ENCODE measurements at places on chromosomes 5 and 9.

- peak; percentile 58 for DNase-seq
Measured at GRCh38 chr9:3526165-3526996, 580 bp upstream of the RFX3 start.

DNA sequence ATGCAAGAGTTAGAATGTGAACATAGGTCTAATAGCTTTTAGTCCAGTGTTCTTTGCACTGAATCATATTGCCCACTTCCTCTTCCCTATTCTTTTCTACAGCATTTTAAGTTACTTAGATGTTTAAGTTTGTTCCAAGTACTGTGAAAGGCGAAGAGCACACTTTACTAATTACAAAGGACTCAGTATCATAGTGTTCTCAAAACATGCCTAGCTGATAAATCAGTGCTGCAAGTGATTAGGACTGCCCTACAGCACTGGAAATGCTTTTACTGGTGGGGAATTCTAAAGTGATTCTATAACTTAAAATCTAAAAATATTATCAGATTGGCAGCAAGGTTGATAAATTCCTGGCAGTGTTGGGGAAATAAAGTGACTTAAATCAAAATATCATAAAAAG, 177.9 kb upstream of the KCNN2 start:
- DNase-seq, result no peak

DNA sequence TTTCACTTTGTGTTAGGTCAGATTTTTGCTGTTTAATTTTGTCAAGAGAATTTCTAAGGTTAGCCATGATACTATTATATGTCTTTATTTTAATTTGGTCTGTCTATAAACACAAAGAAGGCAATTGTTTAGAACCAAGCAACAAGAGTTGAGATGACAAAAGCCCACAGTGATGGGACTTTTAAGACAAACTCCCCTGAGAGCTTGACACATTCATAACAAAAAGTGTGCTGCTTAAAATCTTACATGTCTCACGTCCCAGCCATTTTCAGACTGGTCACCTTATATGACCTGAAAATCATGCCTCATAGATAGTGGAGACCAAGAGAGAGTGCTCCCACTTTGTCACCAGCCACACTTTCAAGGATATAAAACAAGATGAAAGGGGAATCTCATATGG, 21.6 kb upstream of the NNT start:
- DNase-seq, result no peak

- no peak for DNase-seq
Measured at GRCh38 chr5:109849478-109850088, 159.9 kb downstream of the MAN2A1 start.

DNA sequence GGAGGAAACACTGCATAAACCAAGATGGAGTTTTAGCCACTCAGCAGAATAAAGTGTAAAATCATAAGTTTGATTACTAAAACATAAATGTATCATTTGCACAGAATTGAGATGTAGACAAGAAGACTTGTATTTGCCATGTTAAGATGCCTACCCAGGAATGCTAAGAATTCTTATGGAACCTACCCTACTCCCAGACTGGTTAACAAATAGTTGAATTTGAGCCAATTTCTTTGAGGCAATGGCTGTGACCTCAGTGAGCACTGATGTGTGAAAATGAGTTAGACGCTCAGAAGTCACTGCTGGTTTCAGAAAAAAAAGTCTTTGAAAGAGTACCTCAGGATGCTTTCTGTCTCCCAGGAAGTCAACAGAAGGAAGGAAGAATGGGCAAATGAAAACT, 95.6 kb downstream of the ESM1 start:
- no peak for DNase-seq

GRCh38 chr5:58496488-58496887, 5.3 kb downstream of the GAPT start:
- DNase-seq, result no peak

DNA sequence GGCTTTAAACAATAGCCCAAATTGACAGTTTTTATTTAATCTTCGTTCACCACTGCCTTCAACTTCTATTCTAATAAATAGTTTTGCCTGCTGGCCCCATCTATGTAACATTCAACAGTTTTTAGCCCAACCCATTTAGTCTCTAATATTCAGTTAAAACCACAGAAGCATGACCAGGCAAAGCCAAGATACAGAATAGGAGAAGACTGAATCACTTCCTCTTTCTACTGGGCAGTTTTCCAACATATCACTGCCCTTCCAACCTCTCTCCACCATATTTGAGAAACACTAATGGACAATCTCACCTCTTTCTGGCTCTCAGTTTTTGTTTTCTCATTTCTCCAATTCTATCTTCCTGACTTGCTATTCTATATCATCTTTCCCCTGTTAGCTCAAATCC, 352.9 kb downstream of the DNAH5 start:
- DNase-seq, result no peak

DNA sequence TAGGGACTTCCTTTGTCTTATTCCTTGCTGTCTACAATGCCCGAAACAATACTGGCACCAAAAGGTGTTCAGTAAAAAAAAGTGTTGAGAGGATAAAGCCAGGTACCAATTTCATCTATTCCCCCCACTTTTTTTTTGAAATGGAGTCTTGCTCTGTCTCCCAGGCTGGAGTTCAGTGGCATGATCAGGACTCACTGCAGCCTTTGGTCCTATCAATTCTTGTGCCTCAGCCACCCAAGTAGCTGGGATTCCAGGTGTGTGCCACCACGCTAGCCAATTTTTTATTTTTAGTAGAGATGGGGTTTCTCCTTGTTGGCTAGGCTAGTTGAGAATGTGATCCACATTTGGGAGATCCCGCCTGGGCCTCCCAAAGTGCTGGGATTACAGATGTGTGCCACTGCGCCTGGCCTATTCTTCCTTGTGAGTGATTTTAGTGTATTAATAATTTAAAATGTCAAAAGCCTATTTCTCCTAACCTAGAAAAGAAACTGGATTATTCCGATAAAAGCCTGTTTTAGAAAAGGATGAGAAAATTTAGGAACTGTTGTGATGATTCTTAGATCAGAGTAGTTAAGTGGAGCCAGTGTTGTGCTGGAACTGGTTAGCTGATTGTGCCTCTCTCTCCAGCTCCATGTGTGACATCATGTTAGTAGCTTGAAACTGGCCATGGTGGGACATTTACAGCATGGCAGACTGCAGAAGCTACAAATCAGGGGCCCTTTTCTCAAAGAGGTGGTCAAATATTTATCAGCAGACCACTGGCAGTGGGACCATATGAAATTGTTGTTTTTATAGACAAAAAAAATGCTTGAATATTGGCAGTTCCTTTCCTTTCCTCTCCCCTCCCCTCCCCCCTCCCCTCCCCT, 14.3 kb downstream of the CDC42SE2 start:
- DNase-seq, result no peak

- no peak for DNase-seq
Measured at GRCh38 chr5:5512543-5512942, 90.1 kb downstream of the ICE1 start.

- DNase-seq, result no peak
Measured at GRCh38 chr9:97447001-97447400, 35.1 kb downstream of the TDRD7 start.

DNA sequence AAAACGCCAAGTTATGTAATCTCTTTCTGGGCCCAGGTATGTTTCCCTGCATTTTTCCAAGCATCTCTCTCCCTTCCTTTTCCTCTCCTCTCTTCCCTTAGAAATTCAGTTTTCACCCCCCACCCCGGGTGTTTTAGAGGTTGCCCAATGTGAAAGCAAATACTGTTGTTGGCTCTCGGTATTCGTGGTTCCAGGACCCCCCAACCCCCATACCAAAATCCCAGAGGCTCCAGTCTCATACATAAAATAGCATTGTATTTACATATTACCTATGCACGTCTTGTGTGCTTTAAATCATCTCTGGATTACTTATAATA, 48.8 kb downstream of the ACER2 start:
- DNase-seq, result no peak

DNA sequence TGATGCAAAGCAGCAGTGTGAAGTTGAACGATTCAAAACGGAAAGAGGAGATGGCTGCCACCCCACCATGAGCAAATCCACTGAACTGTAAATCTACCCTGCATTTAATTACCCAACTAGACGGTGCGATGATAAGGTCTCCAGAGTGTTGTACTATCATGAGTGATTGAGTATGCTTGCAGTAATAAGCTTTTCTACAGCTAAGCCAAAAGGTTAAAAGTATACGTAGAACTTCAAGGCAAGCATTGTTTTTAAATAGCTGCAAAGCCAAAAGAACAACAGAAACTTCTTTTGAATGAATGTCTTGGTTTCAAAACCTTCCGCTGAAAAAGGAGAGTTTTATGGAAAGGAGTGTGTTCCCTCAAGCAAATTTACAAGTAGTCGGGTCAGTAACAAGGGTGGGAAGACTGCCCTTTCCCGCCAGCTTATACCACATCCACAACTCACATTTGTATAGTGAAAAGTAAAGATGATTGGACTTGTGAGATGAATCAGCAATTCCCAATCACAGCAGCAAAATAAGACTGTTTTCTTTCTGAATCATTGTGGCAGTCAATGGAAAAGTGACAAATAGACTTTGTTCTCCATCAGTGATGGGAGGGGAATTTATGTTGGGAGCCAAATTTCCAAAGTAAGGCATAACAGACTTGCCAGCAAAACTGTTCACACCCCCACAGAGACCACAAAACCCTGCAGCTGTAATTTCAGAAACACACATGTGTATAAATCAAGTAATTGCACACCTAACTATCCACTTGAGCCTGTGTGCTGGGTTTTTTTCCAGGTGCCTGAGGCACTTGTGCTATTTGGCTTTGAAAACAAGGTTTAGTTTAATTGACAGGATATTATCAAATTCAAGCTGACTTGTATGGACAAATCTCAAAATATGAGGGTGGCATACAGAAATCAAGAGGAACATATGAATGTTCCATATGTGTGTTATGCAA, 407.7 kb upstream of the GRAMD2B start:
- no peak for DNase-seq

GRCh38 chr9:113350107-113350661, 843 bp downstream of the BSPRY start:
- no peak for DNase-seq

GRCh38 chr5:151700820-151701219, 14.1 kb upstream of the SPARC start:
- no peak for DNase-seq

DNA sequence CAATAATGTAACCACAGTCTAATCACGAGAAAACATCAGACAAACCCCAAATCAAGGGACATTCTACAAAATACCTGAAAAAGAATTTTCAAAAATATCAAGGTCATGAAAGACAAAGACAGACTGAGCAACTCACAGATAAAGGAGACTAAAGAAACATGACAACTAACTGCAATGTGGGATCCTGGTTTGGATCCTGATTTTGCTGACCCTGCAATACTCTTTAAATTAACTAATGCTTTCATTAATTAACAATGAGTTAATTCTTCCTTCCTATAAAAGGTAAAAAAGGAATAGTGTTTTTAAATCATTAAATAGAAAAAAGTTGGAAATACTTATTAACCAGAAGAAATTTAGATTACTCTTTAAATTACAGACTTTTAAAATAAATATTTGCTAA, 103.6 kb downstream of the MLLT3 start:
- no peak for DNase-seq

- DNase-seq, result no peak
Measured at GRCh38 chr9:133728856-133729616, 9.1 kb downstream of the SARDH start.

DNA sequence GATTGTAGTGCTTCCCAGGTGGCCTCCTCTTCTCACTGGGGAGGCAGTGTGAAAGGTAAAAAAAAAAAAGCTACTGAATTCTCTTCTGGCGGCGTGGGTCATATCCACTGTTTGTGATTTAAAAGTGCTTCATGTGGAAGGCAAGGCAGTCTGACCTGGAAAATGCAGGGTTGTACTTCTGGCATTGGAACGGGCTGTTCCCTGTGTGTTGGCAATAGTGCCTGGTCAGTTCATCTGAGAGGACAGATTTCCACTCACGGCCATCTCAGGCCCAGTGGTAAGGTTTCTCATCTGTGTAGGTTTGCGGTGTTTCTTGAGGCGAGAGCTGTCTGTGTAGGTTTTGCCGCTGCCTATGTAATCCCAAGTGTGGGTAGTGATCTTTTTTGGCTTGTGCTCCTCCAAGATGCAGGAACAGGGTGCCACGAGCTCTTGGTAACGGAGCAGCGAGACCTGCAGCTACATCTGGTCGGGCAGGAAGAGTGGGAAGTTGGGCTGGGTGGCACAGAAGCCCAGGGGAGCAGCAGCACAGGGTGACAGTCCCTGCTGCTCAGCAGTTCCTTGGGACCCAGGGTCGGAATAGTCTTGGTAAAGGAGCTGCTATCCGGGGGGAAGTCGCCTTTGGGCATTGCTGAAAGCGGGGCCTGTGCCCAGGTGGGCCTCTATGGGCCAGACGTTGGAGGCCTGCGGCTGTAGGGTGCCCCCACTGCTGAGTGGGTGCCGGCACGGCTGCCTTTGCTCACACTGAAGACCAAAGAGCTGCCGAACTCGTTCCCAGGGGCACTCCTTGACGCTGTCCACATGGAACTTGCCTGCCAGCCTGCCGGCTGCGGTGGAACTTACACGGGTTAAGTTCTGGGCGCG, 11.2 kb downstream of the RCL1 start:
- DNase-seq, result no peak

DNA sequence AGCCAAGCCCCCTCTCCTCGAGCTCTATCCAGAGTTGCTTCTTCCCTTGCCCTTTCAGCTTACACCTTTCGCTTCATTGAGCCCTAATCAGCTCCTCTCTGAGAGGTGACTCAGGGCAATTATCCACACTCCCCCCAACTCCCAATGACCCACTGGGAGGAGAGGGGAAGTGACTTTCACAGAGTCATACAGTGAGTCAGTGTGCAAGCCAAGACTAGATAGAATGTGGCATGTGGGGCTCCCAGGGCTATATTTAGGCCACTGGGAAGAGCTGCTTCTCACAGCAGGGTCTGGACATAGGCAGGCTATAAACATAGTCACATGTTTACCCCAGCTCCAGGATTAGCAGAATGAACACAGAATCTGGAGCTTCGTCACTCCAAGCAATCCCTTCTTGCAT, 57.4 kb downstream of the NRG2 start:
- DNase-seq, result no peak

- no peak for DNase-seq
Measured at GRCh38 chr5:135243556-135244285, 155.3 kb downstream of the MACROH2A1 start.

GRCh38 chr9:136499935-136500910, 17.4 kb upstream of the SEC16A start:
- no peak for DNase-seq

GRCh38 chr9:74496819-74497747, at the start of gene RORB:
RORB (plus strand) TSS chr9:74497335; CDS start chr9:74497977, 642 bp downstream.
- DNase-seq, result no peak

DNA sequence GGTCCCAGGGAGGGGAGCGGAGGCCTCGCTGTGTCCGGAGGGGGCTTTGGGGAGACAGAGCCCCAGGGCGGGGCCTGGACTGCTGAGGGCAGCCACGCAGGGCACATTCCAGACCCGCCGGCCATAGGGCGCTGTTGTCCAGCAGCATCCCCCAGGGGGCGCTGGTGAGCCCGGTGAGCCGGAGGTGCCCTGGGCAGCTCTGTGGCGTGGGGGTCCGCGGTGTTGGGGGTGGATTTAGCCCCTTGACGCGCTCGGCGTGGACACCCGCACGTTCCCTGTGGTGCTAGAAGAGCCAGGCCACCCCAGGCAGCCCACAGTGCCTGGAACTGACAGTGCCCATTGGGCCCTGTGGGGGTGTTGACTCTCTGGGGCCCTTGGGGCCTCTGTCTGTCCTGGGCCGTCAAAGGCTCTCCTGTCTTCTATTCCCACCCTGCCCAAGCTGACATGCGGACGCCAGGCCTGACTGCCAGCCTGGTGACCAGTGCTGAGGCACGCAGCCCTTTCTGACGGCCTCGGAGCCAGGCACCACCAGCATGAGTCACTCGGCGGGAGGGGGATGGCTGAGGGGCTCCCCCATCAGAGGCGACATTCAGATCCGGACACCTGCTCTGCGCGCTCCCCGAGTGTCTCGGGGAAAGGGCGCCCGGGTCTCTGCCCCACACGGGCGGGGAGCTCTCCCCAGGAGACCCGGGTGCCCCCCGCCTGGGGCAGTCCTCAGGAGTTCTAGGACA, 23.9 kb downstream of the TPPP start:
- no peak for DNase-seq
